ENCODE measurements at places on chromosomes 6 and 20.

- no peaks in the 10 kb centered on the region for H3K27me3 ChIP-seq
- DNase-seq, result no peak
- peak overlapping the region; percentile 36 for H3K4me3 ChIP-seq
- H3K27ac ChIP-seq, result no peak overlapping the region
- no peaks in the 10 kb centered on the region for H3K36me3 ChIP-seq
- peaks cover 14% of the 10 kb centered on the region for H3K4me1 ChIP-seq
Measured at GRCh38 chr6:107657755-107658461, 166.2 kb downstream of the SCML4 start.

DNA sequence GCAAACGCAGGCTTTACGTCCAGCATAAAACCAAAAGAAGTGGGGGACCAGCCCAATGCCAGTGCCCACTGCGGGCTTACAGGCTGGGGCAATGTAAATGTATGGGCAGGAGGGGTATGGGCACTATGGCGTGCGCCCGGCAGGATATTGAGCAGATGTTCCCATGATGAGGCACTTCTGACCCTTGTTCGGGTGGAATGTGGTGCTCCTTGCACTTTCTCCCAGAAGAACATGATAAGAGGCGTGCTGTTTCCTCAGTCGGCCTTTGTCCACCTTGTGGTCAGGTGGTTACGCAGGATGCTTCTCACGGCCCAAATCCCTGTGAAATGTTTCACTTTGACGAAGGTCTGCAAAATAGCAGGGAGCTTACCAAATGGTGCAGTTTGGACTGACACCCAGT, 4.8 kb upstream of the GPR31 start:
- H3K4me3 ChIP-seq, result no peak overlapping the region
- H3K27me3 ChIP-seq, result no peaks in the 10 kb centered on the region
- H3K27ac ChIP-seq, result no peak overlapping the region
- no peak for DNase-seq
- H3K36me3 ChIP-seq, result no peaks in the 10 kb centered on the region

DNA sequence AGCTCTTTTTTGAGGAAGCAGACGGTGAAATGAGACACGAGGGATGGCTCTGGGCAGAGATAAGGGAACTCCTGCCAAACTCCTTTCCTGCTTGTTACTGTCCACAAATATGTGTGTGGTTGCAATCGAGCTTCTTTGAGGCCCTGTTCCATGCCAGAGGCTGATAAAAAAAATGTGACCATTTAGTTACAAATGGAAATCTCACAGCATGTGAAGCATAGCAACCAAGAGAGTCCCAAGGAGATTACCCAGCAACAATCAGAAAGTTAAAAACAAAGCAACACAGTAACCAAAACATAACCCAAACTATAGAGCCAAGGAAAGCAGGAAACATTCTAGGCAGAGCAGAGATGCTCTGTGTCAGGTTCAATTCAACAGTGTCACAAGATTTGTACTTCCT, 35.4 kb upstream of the HMGN3 start:
- no peak overlapping the region for H3K27ac ChIP-seq
- no peaks in the 10 kb centered on the region for H3K4me1 ChIP-seq
- no peak for DNase-seq
- no peak overlapping the region for H3K4me3 ChIP-seq

GRCh38 chr20:16664020-16664419, 65.8 kb upstream of the SNRPB2 start:
- H3K4me3 ChIP-seq, result no peak overlapping the region
- H3K27me3 ChIP-seq, result no peaks in the 10 kb centered on the region
- H3K4me1 ChIP-seq, result no peaks in the 10 kb centered on the region
- no peak overlapping the region for H3K27ac ChIP-seq
- H3K36me3 ChIP-seq, result no peaks in the 10 kb centered on the region

GRCh38 chr20:39603219-39603618, 641.1 kb downstream of the DHX35 start:
- no peak overlapping the region for H3K4me3 ChIP-seq
- no peak overlapping the region for H3K27ac ChIP-seq
- no peaks in the 10 kb centered on the region for H3K36me3 ChIP-seq
- no peaks in the 10 kb centered on the region for H3K4me1 ChIP-seq

GRCh38 chr6:98014442-98015201, 731.6 kb upstream of the MMS22L start:
- DNase-seq, result no peak
- H3K4me3 ChIP-seq, result no peak overlapping the region
- no peak overlapping the region for H3K27ac ChIP-seq
- no peaks in the 10 kb centered on the region for H3K36me3 ChIP-seq

GRCh38 chr20:41050361-41051008, 21.9 kb downstream of the TOP1 start:
- no peak overlapping the region for H3K4me3 ChIP-seq
- H3K27me3 ChIP-seq, result no peaks in the 10 kb centered on the region
- peaks cover 46% of the 10 kb centered on the region for H3K4me1 ChIP-seq
- no peaks in the 10 kb centered on the region for H3K36me3 ChIP-seq
- no peak overlapping the region for H3K27ac ChIP-seq
- DNase-seq, result no peak

DNA sequence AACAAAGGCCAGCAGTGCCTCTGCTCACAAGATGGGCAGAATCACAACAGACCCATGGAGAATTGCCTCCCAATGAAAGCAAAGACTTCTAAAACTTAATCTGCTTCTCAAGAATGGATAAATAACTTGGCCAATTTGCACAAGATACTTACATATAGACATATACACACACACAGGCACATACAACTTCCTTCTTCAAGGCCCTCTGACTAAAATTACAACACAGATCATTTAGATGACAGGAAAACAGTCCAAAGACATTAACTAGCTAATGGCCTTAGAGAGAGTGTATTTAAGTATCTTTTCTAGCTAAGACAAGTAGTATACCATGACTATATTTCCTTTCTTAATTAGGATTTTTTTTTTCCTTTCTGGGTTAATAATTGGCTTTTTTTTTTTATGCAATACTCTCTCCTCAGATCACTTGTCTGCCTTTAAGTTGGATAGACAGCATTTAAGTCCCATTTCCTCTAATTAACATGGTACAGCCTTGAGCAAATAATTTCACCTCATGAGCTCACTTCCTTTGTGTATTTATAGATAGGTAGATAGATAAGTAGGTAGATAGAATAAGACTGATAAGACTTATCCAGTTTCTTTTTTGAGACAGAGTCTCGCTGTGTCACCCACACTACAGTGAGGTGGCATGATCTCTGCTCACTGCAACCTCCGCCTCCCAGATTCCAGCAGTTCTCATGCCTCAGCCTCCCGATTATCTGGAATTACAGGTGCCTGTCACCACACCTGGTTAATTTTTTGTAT, 70.0 kb downstream of the NRSN1 start:
- H3K27ac ChIP-seq, result no peak overlapping the region
- no peaks in the 10 kb centered on the region for H3K4me1 ChIP-seq
- H3K27me3 ChIP-seq, result no peaks in the 10 kb centered on the region
- H3K4me3 ChIP-seq, result no peak overlapping the region
- DNase-seq, result no peak
- H3K36me3 ChIP-seq, result no peaks in the 10 kb centered on the region
